ENCODE measurements at places on chromosomes 3 and 15.

DNA sequence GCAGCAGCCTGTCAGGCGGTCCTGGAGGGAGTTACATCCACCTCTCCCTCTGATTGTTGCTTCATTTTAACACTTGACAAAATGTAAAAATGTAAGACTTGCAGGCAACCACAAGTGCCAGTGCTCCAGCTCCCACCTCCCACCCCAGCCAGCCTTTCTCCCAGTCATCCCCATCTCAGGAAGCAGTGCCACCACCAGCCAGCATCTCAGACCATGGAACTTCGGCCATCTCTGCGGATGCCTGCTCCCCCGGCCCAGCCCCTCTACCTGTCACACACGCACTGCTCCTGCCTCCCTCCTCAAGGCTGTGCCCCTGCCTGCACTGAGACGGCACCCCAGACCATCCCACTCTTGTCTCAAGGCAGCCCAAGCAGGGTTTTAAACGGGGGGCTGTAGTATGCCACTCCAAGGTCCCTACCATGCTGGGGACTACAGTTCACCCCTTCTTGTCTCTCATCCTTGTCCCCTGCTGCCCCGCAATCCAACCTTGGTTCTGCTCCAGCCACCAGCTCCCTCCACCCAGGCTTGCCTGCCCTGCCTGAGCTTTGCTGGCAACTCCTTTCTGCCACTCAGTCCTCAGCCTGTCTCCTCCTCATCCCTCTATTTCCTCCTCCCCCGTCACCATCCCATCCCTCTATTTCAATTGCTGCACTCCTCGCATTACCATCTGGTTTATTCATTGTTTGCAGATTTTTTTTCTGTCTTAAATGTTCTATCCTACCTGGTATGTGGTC is 85.8 kb downstream of the SNRK start:
- no peak for DNase-seq

DNA sequence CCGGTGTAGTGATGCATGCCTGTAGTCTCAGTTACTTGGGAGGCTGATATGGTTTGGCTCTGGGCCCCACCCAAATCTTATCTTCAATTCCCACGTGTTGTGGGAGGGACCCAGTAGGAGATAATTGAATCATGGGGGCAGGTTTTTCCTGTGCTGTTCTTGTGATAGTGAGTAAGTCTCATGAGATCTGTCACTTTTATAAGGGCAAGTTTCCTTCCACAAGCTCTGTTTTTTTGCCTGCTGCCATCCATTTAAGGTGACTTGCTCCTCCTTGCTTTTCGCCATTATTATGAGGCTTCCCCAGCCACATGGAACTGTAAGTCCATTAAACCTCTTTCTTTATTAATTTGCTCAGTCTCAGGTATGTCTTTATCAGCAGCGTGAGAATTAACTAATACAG is 566.7 kb upstream of the NECTIN3 start:
- DNase-seq = no peak

DNA sequence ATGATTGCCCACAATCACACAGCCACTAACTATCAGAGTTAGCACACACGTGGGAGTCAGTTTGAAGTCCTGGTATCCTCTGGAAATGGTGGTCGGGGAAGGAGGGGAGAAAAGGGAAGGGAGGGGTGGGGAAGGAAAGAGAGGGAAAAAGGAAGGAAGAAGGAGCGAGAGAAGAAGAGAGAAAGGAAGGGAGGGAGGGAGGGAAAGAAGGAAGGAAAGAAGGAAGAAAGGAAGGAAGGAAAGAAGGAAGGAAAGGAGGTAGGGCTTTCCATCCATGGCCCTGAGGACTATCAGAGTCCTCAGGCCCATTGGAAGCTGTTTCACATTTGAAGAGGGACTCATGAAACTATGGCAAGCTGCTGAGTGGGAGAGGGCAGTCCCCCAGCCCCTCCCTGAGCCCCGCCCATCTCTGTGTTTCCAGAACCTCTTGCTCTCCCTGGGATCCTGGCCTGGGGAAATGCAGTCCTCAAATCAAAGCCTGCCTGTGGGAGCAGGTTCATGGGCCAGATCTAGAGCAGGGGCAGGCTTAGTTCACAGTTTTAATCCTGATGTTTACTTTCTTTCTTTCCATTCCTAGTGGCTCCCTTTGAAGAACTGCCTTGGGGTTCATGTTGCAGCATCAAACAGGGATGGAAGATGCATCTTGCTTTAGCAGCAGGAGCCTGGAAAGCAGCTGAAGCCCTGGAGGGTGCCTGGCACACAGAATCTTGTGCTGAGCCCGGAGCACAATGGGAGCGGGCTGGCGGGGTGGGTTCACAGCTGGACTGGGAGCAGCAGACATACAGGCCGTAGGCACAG is 66.1 kb upstream of the GLCE start:
- DNase-seq = no peak

- no peak for DNase-seq
Observed at GRCh38 chr3:61914276-61914675, 352.9 kb downstream of the PTPRG start.

DNA sequence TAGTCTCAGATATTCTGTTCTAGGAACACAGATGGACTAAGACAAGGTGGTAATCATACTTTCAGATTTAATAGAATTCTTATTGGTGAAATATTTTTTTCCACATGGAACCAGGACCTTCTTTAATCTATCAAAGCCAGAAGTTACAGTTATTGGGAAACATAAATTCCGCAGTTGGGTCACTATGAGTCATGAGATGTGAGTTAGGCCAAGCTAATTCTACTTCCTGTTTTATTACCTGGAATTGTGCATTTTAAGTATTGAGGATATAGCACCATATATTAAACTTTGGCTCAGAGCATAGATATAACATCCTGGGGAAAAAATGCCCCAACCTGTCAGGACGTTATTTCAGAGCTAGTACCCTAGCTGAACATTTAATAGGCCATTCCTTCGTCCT is 96.4 kb upstream of the P3H2 start:
- no peak for DNase-seq

DNA sequence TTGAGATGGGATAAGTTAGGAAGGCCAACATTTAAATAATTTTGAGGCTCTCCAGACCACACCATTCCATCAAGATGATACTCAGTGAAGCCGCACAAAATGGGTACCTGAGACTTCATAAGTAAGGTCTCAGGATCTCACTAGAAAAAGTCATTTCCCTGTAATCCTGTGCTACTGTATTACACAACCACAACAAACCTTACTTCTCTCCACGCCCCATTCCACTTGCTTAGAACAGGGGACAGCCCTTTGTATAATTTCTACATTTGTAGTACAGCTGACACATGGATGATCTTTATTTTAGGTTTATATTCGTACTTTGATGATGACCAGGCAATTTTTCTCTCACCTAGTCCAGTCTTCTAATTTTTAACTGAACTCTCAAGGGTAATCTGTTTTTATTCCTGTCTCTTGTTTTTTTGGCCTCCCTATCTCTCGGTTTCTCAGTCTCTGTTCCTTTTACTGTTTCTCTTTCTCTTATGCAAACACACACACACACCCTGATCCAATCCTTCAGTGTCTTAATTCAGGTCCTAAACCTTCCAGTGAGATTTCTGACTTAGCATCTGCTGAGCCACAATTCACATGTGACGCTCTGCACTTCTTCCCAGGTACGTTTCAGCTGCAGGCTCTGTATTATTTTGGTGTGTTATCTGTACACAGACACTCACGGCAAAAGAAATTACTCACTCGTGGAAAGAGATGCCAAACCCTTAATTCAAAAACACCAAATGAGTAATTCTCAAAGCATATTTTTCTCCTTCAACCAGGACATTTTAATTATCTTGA is 223.2 kb upstream of the THBS1 start:
- no peak for DNase-seq

DNA sequence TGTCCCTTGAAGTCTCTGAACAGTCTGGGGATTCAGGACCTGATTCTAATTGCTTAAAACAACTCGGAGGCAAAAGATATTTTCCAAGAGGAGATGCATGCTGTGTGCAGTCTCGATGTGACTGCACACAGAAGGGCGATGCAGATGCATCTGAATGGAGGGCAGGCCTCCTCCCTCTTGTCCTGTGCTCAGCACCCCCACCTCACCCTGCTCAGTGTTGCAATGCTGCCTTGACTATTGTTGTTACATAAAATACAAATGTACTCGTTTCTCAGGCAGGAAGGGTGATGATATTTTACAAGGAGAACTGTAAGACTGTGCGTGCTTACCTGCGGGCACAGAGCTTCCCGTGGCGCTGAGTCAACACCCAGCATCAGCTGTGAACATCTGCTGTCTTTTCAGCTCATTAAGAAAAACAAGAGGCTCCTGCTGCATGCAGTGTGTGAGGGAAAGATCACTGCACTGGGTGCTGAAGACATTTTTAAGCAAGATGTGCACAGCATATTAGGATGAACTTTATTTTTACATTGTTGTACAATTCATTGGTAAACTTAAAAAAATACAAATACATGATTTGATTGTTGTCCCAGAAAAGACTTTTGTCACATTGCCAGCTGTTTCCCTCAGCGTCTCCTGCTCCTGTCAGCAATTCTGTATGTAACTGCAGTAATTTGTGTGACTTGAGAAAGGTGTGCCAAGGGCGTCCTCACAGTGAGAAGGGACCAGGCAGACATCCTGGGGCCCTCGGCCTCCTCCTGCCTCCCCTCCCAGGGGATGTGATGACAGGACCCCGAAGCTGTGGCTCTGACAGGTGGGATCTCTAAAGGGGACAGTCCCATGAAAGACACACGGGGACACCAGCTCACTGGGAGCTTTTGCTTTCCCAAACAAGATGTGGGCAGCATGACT is 56.3 kb upstream of the RPL32 start:
- no peak for DNase-seq

GRCh38 chr3:197942956-197943556 is 6.9 kb upstream of the RPL35A start:
- DNase-seq = no peak

- DNase-seq = no peak
Observed at GRCh38 chr3:46215810-46216414, 7.8 kb upstream of the CCR1 start.

- no peak for DNase-seq
Observed at GRCh38 chr15:100765467-100766241, 114.0 kb upstream of the ALDH1A3 start.

- DNase-seq = no peak
Observed at GRCh38 chr3:9193633-9194195, 55.7 kb downstream of the SRGAP3 start.

GRCh38 chr3:159432682-159433340 is 555.8 kb upstream of the IL12A start:
- no peak for DNase-seq

GRCh38 chr3:189664311-189664710 is 33.1 kb downstream of the TP63 start:
- no peak for DNase-seq

- no peak for DNase-seq
Observed at GRCh38 chr3:134790065-134790464, 5.0 kb upstream of the EPHB1 start.

DNA sequence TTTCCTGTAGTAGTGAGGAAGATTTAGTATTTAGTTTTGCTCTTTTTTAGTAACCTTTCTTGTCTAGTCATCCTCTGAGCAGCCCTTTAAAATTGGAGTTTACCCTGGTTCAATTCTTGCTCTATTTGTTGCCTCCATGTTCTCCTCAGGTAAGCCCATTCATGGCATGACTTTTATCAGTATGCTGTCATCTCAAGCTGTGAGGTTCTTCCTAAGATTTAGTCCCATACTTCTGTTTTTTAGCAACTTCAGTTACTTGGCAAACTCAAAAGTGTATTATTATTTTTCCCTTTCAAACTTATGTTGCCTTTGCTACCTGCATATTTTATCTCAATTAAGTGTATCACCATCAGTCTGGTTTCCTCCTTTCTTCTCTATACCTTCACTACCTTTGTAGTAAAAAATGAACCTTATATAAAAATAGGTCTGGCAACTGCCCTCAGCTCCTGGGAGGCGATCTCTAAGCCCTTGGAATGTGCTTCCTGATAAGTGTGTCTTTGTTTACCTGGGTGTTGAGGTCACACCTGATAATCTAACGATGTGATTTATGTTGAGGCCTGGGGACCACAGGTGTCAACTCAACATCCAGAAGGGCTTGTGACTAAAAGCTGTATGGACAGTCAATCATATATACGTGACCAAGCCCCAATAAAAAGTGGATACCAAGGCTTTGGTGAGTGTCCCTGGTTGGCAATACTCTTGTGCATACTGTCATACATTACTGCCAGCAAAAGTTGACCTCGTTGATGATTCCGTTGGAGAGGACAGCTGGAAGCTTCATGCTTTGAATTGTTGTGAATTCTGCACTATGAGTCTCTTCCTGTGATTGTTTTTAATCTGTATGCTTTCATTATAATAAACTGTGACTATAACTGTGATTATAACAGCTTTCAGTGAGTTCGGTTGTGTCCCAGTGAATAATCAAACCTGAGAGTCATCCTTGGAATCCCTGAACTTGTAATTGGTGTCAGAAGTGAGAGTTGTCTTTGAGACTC is 3.9 kb downstream of the NSUN3 start:
- DNase-seq = no peak

DNA sequence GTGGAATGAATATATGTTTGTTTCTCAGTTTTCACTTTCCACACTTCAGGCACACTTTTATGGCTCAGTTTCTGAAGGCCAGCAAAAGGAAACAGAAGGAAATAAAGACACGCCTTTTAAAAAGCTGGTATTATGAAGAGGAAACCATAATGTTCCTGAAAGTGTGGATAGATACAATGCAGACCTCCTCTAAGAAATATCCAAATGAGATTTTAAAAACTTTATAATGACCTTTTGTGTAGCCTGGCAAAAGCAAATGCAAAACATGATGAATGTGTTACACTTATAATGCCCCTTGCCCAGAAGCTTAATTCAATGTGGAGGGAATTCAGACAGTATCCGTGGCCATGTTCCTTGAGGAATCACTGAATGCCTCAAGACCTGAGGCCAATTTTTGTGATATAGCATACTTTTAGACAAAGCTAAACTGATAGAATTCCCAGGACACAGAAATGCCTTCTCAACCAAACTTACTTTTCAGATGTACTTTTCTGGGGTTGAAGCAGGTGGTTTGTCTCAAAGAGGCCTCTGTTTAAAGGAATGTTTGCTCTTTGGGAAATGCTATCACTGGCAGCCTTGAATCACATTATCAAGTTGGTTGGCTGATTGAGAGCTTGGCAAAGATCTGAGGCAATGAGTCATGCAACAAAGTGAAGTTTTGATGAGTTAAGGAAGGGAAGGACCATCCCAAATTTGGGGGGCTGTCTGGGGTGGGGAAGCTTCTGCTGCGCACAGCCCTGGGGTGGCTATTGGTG is 77.1 kb upstream of the CACNA2D3 start:
- DNase-seq = no peak

DNA sequence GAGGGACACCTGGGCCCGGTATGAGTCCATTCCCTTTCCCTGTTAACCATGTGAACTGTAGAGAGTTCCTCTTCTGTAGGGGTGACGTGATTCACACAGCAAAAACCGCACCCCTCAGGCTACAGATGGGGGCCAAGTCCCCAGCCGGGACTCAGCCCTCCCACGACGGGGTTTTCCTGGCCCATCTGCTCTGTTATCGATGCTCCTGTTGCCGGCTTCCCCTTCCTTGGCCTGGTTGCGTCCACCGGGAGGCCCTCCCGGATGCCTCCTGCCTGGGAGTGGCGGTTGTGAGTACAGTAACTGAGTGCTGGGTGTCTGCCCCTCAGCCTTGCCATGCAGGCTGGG is 817 bp upstream of the PLXNA1 start:
- no peak for DNase-seq

- no peak for DNase-seq
Observed at GRCh38 chr3:49362561-49362960, 4.4 kb upstream of the GPX1 start.
